Endothelial cell of coronary artery (primary cell): ENCODE measurements at places on chromosomes 6 and 20. TPM values are rescaled to one million over a fixed set of nuclear protein-coding genes. Genes with fewer than 3 reads are reported as not detected.

The TRIM10 gene
- not detected in 2 replicates for total RNA-seq

The SLC4A11 gene
- 4.1 TPM in 2 replicates for total RNA-seq

The TPD52L1 gene
- total RNA-seq = 2.9 and 3.3 TPM in 2 replicates

The ZSWIM1 gene
- total RNA-seq = 3.6 TPM in 2 replicates

The CALHM4 gene
- 0.18 and 0.19 TPM in 2 replicates for total RNA-seq

The CTAGE9 gene
- not detected in 2 replicates for total RNA-seq
